Mesenteric fat pad (tissue), 1 donor: ENCODE measurements at places on chromosomes 16 and 17.
A peak's percentile ranks its signal among the peaks of the same experiment; 100 is the strongest.

GRCh38 chr17:81498953-81499600, 13.5 kb downstream of the ACTG1 start:
- no peak for DNase-seq

DNA sequence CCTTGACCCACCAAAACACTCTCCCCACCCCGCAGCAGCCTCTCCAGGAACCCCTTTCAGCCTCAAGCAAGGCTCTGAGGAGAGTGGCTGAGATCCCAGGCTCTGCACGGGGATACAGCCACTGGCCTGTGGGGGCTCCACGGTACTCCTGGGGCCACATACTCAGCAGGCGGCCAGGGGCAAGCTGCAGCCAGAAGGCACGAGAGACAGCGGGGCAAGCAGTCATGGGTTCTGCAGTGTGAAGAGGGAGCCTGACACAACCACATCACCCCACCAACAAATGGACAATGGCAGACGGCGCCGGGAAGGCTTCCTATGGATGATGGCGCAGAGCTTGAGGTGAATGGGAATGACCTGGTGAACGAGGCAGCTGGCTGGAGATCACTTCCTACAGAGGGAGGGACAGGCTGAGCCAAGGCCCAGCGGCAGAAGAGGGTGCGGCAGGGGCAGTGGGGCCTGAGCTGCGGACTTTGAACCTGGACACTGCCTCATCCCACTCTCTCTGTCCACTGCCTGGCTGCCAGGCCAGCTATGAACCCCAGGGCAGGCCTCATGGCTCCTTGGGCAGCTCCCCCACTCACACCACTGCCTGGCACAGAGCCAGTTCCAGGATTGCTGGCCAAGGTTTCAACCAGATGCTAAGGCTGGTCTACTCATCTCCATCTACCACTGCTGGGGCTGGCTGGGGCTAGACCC, 10.8 kb upstream of the BCAR1 start:
- DNase-seq: no peak

DNA sequence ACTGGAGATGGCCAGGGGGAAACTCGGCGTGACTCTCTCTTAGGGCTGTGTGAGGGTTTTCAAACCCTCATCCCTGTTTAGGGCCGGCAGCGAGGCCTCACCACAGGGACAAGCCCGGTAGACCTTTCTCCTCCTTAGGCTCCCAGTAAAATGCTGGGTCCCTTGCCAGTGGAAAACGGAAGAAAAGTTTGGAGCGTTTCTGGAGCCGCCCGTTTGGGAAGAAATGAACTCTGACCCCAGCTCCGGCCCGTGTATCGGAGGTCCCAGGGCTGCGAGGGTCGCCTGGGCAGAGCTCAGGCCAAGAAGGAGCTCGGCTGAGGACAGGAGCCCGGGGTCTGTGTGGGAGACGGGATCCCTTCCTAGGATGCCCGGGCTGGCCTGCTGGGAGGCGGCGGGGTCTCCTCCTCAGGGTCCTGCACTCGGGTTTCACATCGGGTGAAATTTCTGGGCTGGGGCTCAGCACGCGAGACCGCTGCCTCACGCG, 23.2 kb downstream of the ZNF213 start:
- no peak for DNase-seq

- peak; percentile 26 for DNase-seq
Observed at GRCh38 chr16:85986931-85987749, 88.2 kb downstream of the IRF8 start.

DNA sequence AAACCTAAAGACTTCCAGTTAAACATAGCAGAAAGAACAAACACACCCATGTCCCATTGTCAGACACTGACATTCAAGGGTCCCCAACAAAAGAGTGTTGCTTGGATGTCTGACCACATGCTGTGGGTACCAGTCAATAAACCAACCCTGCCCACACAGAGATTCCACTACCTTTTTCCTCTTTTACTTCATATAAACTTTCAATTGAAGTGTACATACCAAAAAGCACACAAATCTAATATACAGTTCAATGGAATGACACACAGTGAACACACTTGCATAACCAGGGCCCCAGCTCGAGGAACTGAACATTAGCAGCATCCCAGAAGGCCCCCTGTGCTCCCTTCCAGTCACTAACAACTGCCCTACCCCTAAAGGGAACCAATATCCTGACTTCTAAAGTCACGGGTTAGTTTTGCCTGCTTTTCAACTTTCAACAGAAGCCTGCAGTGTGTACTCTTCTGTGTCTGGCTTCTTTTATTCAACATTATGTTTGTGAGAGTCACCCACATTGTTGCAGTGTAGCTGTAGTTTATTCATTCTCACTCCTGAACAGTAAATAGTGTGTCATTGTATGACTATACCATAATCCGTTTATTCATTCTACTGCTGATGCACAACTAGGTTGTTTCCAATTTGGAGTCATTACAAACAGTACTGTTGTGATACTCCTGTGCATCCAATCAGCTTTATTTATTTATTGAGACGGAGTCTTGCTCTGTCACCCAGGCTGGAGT, 18.0 kb downstream of the CFDP1 start:
- DNase-seq: no peak
